ENCODE measurements at places on chromosomes 1 and 21.

DNA sequence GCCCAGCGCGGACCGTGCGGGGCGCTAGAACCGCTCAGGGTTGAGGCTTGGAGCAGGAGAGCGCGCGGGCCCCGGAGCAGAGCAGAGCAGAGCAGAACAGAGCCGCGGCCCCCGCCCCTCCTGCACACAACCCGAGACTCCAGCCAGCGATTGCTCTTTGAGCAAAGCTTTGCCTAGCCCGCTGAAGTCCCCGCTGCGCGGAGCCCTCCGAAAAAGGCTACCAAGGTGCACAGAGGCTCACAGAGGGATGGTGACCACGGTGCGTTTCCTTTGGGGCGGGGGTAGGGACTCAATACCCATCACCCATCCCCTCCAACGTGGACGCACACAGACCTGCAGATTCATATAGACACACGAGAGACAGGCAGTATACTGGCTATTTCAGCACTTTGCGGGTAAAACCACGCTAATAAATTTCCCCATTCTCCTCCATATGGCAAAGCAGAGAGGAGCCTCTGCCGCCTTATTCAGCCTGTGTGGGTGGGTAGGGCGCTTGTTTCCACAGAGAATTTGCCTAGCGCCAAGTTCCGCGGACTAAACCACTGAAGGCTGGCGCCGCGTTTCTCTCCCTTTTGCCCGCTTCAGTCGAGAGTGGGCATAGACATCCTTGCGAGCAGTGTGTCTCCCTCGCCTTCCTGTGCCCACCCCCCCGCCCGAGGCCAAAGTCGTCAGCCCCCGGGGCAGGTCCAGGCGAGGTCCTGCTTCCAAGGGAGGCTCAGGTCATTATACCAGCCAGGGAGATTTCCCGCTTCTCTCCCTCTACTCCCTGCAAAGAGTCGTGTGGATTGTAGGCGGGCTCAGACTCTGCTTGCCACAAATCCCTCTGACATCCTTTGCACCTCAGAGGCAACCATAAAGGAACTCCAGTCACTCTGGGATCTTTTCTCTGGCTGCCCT is 8.5 kb downstream of the HLX start:
- peak; percentile 68 for DNase-seq

DNA sequence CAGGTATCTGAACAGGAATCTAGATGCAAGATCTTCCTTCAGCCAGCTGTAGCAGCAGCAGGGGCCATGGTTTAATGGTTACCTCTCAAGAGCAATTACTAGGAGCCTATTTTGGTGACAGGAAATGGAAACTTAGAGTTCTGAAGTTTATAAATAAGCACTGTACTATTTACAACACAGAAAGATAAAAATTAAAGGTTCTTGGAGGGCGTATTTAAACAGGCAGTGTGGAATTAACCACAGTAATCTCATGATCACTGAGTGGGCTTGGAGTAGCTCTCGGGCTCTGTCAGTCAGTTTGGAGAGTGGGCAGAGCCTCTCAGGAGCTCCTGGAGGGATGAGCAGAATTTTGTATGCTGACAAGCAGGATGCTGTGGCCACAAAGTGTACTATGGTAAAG is 10.2 kb upstream of the FCRL5 start:
- DNase-seq: no peak

DNA sequence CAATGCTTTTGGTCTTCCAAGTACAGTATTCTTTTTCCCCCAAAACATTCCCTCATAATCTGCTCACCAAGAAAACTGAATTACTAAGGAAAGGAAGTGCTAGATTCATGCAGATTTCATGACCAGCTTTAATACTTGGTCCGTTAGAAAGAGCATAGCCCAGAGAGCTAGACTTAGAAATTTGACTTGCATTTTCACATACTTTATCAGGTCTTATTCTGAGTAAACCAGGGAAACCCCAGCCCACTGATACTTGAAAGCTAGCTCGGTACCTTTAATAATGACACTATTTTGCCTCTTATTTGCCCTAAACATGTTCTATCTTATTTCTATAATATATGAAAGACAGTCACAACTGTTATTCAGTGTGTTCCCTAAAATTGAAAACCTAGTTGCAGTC is 204.5 kb downstream of the TTLL7 start:
- DNase-seq: no peak

DNA sequence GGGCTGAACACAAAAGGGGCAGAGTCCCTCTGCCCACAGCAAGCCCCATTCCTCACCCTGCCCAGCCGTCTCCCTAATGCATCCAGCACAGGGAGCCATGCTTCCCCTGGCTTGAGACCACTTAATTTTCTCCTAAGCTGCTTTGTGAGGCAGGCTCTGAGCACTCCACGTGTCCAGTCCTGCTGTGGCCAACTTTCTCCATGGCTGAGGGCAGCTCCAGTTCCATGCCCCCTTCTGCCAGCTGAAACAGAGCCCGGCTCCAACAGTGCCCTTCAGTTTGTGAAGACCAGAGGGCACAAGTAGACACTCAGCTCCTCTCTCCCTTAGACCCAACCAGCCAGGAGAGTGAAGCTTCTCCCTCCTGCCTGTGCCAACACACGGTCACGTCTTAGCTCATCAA is 33.8 kb downstream of the PLEKHA6 start:
- no peak for DNase-seq

DNA sequence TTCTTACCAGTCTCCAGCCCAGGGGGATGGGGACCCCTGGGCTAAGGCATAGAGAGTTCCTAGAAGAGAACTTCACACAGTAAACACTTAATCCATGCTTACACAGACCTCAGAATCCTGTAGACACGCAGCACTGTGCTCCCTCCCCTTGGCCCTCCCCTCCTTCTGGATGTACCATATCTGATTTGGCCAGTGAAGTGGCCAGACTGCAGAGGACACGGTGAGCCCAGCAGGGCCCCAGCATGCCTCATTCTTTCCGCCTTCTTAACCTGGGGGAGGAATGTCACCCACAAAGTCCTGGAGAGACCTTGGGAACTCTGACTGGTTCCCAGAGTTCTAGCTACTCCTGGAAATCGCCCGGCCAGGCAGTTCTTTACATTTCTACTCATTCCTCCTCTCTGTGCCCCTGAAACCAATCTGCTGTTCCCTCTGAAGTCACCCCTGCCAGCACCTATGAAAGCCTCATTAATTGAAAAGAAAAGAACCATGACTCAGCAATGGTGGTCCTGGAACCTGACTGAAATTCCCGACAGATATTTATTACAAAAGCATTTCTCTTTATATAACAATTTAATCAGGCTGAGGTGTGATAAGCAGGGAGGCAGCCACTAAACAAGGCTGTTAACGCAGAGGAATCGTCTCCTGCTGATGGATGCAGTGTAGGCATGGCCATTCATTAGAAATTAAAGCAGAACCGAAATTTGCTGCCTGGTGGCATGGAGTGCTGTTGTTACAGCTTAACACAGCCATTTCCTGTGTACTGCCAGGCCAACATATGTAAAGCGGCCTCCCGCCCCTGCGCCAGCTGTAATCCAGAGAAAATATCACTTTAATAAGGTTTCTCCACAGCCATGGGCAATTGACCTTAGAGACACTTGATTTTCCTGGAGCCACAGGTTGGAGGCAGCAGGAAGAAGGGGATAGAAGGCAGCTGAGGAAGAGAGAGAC is 74.6 kb upstream of the KCND3 start:
- DNase-seq: no peak

- peak; percentile 37 for DNase-seq
Measured at GRCh38 chr1:88029142-88029541, 654.9 kb upstream of the PKN2 start.

DNA sequence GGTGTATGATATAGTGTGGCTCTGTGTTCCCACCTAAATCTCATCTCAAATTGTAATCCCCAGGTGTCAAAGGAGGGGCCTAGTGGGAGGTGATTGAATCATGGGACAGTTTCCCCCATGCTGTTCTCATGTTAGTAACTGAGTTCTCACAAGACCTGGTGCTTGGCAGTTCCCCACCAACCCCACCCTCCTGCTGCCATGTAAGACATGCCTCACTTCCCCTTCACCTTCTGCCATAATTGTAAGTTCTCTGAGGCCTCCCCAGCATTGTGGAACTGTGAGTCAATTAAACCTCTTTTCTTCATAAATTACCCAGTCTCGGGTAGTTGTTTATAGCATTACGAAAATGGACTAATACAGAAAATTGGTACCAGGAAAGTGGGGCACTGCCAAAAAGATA is 1705.3 kb downstream of the NCAM2 start:
- DNase-seq: no peak

DNA sequence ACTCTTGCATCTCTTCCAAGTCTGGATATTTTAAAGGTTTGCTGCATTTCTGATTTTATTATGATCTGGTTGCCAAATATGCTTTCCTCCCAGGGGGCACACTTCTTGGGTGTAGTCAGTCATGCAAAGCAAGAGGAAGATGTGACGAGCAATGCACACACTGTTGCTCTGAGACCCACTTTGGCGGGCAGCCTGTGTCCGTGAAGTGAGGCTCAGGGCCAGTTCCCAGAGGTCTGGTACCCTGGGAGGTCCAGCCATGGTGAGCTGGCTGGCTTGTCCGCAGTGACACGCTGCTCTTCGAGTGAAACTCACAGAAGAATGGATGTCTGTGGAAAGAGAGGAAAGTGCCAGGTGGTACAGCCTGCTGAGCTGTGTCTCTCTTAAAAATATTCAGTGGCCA is 52.8 kb upstream of the EDN2 start:
- DNase-seq: peak; percentile 30

DNA sequence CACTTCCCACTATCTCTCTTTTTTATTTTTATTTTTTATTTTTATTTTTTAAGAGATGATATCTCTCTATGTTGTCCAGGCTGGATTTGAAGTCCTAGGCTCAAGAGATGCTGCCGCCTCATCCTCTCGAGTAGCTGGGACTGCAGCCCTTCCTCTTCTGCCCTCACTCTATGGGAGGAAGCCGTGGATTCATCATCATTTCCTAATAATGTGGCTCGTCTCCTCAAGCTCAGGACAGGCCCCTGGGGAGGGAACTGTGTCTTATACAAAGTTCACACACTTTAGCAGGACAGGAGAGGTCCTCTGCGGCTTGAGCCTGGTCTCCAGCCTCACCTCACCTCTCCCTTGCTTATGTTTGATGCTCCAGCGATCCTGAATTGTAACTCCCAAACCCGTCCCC is 16.5 kb upstream of the IFFO2 start:
- no peak for DNase-seq

DNA sequence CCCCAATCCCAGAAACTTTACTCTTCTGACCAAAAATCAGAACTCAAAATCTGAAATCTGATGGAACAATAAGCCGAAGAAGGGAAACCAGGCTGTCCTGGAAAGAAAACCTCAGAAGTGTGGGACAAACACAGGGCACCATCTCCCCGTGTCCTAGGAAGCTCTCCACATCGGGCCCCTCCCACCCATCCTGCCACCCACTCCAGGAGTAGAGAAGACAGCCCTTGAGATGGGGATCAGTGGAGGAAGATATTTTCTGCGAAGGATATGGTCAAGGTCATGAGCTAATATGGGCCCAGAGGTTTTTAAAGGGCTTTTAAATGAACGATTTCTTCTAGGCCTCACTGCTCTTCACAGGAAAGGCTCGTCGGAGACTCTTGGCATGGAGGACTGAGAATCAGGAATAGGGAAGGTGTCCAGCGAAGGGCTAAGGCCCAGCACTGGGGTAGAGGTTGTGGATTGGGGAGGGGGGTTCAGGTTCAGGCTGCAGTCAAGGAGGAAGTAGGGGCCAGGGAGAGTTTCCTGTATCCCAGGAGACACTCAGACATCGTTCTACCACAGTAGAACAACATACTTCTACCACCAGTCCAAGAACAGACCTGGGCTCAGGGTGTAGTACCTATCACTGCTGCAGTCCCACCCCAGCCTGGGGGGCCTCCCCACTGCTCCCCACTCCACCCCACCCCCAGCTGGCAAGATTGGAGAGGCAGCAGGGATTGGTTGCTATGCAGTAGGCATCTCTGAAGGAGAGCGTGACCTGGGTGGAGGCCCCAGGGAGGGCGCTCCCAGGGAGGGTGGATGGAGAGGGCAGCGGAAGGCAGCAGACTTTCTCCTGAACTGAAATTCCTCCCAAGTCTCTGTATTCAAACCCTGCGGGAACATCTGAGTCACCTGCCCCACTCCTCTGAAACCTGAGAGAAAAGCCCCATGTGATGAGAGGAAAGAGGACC is 1.2 kb upstream of the S100A5 start:
- no peak for DNase-seq

GRCh38 chr1:83816836-83817235 is 182.1 kb downstream of the TTLL7 start:
- DNase-seq: no peak

- no peak for DNase-seq
Measured at GRCh38 chr1:239805851-239806772, 285.6 kb upstream of the FMN2 start.

DNA sequence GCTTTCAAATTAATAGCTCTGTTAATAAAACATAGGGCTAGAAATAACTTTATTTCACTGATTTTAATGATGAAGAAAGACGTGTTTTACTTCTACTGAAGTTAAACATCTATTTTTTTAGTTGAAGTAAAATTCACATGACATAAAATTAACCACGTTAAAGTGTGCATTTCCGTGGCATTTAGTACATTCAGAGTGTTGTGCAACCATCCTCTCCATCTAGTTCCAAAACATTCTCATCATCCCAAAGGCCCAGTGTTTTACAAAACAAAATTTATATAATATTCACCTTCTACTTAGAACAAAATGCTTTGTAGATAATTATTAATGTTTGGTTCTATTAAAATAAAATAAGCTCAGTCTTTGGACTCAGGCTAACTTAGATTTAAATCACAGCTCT is 108.5 kb upstream of the GNG12 start:
- no peak for DNase-seq

DNA sequence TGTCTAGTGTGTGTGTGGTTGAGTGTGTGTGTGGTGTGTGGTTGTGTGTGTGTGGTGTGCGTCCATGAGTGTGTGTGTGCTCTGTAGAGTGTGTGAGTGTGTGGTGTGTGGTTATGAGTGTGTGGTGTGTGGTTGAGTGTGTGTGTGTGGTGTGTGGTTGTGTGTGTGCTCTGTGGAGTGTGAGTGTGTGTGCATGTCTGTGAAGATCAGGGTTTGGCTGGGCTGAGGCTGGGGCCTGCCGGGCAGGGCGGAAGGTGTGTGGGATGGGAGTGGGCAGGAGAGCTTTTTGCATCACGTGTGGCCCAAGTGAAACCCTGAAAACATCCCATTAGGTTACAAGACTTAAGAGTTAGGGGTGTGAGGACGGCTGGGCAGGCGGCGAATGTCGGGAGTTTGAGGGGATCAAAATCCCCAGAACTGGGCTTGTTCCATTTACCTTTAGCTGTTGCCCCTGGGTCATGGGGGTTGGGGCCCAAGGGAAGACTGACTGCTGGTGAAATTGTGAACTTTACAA is 2.9 kb upstream of the FCMR start:
- no peak for DNase-seq

- DNase-seq: no peak
Measured at GRCh38 chr1:4485398-4485797, 169.0 kb upstream of the AJAP1 start.

Measured in right hindlimb (tissue), 1 donor.